ENCODE measurements at places on chromosomes 6 and 20. TPM values are rescaled to one million over a fixed set of nuclear protein-coding genes. Genes with fewer than 3 reads are reported as not detected.

- peak; percentile 33 for DNase-seq
Measured at GRCh38 chr20:1844325-1845162, 50.7 kb upstream of the SIRPA start.

The GABRR2 gene
- not detected for total RNA-seq

DNA sequence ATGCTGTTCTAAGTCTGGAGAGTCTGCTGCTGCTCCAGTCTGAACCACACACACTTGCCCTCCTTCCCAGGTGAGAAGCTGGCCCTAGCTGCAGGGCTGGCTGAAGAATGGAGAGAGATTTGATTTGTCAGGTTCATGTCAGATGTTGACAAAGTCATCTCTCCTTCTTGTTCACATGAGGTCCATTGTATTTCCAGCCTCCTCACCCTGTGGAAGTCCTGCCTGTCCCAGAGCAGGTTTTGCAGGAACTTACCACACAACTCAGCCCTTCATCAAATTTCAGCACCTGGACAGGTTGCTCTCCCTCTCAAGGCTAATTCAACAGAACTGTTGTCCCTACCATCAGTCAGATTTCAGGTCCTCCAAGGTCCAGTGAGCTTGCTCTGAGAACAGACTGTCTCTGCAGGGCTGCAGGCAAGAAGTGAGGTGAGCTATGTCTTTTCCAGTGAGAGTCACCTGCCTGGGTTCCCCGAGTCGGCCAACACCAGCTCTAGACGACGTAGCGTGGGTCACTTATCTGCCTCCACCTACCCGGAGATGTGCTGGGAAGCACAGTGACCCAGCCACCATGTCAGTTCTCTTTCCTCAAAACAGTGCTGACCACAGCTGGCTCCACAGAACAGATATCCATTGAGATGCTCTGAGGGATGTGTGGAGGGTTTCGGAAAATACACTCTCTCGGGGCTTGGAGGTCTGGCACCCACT lies 58.0 kb upstream of the CD93 start:
- no peak for DNase-seq

GRCh38 chr20:42350521-42350920 lies 732.3 kb upstream of the CHD6 start:
- DNase-seq, result no peak

The MYH7B gene
- not detected for total RNA-seq

The BCL2L1 gene
- total RNA-seq, result 64.2 TPM

The GTSF1L gene
- not detected for total RNA-seq

The C6orf132 gene
- total RNA-seq, result 0.07 TPM

The CST5 gene
- not detected for total RNA-seq

DNA sequence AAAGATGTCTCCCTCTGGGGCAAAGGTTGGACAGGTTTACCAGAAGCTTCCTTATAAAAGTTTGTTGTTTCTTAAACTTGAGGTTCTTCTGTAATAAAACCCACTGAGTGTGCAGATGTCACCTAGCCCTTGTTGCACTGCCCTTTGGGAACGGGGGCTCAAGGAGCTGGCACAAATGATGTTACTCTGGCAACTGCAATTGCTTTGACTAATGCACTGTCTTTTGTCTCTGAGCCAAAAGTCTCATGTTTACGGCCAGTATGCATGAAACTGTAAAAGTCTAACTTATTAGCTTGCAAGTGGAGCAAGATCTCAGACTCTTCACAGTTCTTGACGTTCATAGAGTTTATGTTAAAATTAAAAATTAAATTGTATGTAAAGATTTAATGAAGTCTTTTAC lies 655.7 kb downstream of the EPHA7 start:
- DNase-seq, result peak; percentile 28

- DNase-seq, result no peak
Measured at GRCh38 chr6:156485150-156485549, 292.0 kb upstream of the ARID1B start.

DNA sequence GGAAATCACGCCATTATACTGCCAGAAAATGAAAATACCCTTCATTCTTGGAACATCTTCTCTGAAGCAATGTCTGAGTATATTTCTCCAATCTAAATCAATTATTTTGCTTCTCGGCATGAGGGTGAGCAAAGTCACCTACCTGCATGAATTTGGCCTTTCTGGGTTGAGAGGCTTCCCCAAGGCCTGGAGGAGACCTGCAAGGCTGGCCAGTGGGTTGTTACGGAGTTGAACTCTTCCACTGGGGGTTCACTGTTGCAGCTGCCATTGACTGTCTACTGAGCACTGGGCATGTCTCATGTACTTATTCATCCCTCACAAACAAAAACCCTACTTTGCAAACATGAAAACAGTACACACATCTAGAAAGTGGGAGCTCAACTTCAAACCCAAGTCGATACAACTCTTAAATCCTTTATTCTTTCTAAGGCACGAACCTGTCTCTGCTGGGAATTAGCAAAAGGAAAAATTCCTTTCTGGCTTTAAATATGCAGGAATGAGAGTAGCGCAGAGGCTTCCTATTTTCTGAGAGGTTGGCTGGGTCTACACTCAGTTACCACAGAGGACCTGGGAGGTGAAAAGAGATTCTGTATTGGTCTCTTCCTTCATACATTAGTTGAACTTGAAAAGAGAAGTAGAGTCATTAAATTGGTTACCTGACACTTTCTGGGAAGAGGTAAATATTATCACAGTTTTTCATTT lies 87.6 kb upstream of the SGK1 start:
- no peak for DNase-seq

The HRH3 gene
- not detected for total RNA-seq

The VWA7 gene
- 0.13 TPM for total RNA-seq

The PCSK2 gene
- not detected for total RNA-seq

The C20orf144 gene
- total RNA-seq, result not detected

The FGD2 gene
- total RNA-seq, result 0.33 TPM

The SOX12 gene
- 3.1 TPM for total RNA-seq

The CABLES2 gene
- 1.3 TPM for total RNA-seq

DNA sequence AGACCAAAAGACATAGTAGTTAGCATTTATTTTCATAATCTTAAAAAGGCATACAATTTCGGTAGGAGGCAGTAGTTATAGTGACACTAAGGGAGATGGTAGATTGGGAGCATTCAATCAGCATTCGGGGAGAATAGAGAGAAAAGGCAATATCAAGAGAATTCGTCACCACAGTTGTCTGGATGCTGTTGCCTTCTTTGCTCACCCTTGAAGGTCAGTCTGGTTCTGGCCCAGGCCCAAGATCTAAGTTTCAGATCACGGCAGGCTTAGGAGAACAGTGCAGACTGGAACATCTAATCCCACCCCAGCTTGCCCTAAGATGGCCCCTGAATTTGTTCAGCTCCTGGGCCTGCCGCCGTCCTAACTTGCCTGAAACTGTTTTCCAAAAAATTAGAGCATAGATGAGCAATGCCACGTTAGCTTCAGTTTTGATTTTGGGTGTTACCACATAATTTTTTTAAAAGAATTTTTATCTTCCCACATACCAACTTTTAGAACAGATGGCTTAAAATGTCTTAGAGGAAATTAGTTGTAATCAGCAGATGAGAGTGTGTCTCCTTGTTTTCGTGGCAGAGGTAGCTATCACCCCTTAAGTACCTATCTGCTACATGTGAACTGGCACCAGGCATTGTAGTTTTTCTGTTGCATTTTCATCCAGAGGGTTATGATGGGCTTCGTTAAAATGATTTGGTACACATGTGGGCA lies 8.3 kb upstream of the CEP85L start:
- no peak for DNase-seq

The TRIM10 gene
- total RNA-seq, result not detected

The TMEM244 gene
- not detected for total RNA-seq

- DNase-seq, result no peak
Measured at GRCh38 chr20:32488066-32488838, 96.9 kb downstream of the NOL4L start.

DNA sequence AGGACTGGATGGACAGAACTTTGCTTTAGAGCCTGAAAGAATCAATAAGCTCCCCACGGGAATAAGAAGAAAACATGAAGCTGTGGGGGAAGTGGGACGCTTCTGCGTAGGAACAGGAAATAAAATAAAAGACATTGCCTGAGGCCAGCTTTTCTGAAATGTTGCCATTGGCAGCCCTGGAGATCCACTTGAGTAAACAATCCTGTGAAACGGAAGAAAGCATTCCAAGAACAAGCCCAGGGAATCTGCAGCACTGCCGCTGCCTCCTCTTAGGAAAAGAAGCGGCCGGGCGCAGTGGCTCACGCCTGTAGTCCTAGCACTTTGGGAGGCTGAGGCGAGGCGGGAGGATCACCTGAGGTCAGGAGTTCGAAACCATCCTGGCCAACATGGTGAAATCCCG lies 182.3 kb upstream of the RALGAPA2 start:
- DNase-seq, result peak; percentile 4

The C6orf163 gene
- total RNA-seq, result not detected

DNA sequence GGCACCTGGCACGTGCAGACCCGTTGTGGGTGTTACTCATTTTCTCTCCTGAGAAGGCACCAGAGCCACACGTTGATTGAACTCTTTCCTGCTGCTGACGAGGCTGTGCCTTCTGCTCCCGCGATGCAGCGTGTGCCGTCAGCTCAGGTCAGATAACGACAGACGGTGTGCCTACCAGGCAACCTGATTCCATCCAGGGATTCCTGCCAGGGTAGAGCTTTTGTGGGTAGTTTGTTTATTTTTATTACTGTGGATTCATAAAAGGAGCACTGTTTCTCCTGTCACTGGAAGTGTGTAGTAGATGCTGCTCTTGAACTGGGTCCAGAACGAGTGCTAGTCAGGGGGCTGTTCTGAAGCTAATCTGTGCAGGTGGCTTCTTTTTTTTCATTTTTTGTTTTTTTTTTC lies 20.7 kb downstream of the PRPF6 start:
- DNase-seq, result peak; percentile 36
